ENCODE measurements at places on chromosomes 12 and 14.
A peak's percentile ranks its signal among the peaks of the same experiment; 100 is the strongest.

DNA sequence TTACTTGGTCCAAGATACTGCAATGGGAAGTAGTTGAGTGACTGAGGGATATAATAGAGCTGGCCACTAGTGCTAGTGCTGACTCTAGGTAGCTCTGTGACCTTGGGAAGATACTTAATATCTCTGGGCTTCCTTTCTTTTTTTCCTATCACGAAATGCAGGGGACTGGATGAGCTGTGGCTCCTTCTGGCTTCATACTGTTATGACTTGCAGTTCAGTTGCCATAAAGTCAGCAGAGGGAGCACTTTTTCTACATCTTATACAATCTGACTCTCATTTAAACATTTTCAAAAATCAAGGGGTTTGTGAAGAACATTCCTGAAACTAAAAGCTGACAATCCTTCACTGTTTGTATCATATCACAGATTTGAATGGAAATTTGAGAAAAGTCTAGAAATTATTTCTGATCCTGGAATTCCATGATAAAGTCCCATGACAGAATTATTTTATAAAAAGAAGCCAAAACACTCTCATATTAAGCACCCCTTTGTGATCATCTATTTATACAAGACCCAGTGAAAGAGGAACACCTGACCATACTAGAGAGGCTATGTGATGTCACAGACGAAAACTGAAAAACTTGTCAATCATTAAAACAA lies 5.3 kb downstream of the BHLHE41 start:
- peak; percentile 74 for DNase-seq

DNA sequence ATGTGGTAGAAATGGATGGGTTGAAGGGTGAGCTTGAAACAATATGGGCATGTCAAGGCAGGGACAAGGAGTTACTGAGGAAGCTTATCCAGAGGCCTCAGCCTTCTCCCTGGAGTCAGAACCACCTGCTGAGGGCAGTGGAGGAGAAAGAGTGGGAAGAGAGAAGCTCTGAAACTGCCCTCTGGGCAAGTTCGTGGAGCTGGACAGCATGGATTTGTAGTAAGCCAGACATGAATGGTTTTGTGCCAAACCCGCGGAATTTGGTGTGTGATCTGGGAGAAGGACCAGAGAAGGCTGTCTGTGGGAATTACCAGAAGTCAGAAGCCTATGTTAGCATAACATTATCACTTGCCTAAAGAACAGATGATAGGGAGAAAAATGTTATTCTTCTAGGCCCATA lies 164.8 kb downstream of the SLC41A2 start:
- DNase-seq = peak; percentile 17

GRCh38 chr12:122117979-122118378 lies 39.4 kb downstream of the MLXIP start:
- no peak for DNase-seq

DNA sequence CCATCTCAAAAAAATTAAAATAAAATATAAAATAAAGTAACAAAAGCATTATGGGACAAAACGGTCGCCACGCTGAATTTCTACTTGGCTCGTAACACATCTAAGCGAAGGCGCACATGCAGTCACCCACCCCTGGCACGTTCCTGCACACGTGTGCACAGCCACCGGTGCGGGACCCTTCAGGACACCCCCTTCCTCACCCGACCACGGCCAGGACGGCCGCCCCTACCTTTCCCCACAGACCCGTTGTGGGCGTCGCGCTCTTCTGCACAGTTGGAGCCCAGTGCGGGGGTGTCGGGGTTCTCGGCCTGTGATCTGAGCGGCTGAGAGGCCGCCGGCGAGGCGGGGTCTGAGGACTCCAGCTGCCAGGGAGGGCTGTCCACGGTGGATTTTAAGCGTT lies 44.4 kb upstream of the GPR68 start:
- DNase-seq = no peak

GRCh38 chr14:75220156-75220555 lies 43.7 kb upstream of the TMED10 start:
- no peak for DNase-seq

DNA sequence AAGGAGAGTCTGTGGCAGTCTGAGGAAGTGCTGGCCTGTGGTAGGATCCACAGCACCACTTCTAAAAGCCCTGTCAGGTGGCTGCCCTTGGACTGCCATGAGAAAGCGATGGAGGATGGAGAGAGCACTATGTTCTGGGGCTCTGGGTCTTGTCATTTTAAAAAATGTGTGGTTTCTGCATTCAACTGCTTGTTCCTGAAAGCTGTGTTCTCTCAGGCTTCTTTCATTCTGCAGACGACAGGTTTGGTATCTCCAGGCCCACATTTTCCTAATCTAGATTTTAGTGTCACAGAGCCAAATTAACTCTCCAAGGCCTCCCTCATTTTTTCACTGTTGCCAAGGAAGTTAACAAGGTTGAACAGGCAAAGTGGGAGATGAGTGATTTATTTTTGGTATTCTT lies 10.5 kb downstream of the OVCH1 start:
- no peak for DNase-seq

All from amniotic stem cell (primary cell).